NCI-H1417 (cell line): ENCODE measurements at places on chromosomes 7 and 10.

DNA sequence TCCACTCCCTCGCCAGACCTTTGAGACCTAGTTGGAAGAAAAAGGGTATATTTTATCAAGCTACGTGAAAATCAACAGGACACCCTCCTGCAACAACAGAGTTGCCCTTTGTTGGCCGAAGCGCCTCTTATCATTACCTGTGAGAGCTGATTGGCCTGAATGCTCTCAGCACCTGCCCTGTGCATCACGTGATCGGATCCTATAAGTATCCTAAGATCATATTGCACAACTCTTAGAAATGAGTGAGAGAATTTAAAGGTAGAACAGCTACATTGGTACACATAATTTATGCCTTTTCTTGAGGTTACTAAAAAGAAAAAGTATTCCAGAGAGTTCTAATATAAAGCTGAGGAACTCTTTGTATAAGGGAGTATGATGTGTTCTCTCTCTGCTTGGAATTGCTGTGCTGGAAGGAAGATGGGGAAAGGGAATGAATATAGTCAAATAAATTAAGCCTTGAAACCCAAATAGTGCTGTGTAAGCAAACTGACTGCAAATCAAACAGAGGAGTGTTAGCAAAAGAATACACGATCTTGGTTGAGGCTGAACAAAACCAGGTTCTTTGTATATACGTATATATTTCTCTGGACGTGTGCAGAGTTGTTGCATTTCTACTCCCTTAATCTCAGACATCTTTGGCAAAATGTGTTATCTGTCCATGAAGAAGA lies 69.3 kb downstream of the LRRC4 start:
- peak; percentile 64 for DNase-seq

- DNase-seq: no peak
These were observed 252.8 kb downstream of the ELFN1 start for GRCh38 chr7:1922870-1923236.

DNA sequence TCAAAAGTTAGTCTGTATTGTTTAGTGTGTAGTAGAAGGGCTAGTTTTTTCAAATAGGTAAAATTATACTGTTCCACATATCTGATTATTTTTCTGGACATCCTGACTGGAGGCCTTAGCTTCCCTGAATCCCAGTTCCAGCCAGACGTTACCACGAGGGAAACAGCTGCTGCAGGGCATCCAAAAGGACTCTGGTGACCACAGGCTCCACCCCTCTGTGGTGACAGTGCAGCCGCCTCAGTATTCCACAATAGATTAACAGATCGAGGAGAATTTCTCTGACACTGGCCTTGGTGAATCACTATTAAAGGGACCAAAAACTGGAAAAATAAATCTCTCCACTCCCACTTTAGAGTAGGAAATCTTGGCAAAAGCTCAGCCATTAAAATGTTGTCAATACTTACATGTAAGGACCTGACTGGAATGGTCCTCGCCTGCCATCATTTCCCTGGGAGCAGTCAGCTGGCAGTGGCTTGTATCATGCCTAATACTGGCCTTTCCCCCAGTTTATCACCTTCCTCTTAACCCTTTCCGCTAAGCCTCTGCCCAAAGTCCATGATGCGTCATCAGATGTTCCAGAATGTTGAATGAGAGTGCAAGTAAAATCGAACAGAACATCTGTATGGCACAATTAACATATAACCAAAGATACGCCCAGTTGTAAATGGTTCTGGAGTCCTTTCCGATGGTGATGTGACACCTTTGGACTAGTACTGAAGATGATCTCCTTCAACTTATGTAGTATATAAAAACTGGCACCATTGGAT lies 31.6 kb downstream of the ENO4 start:
- no peak for DNase-seq

DNA sequence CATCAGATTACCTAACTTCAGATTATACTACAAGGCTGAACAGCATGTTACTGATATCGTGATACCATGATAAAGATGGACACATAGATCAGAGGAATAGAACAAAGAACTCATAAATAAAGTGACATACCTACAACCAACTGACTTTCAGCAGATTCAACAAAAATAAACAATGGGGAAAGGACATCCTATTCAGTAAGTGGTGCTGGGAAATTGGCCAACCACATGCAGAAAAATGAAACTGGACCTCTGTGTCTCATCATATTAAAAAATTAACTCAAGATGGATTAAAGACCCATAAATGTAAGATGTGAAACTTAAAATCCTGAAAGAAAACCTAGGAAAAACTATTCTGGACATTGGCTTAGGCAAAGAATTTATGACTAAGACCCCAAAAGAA lies 158.6 kb downstream of the ZEB1 start:
- DNase-seq: no peak

DNA sequence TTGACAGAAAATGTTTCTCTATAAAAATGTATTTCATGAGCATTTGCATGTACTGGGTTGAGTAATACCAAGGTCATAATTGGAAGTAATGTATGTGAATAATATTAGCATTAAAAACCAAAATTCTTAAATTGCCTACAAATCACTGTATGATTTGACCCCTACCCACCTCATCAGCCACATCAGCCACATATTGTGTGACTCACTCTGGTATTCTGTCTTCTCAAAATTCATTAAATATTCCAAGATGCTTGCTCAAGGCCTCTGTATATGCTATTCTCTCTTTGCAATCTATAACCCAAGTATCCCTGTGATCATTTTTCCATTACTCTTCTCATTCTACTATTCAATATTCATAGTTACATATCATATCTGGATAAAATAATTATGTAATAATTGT lies 21.4 kb downstream of the POT1 start:
- no peak for DNase-seq

- DNase-seq: no peak
These were observed 20.7 kb downstream of the WAPL start for GRCh38 chr10:86500846-86501245.

DNA sequence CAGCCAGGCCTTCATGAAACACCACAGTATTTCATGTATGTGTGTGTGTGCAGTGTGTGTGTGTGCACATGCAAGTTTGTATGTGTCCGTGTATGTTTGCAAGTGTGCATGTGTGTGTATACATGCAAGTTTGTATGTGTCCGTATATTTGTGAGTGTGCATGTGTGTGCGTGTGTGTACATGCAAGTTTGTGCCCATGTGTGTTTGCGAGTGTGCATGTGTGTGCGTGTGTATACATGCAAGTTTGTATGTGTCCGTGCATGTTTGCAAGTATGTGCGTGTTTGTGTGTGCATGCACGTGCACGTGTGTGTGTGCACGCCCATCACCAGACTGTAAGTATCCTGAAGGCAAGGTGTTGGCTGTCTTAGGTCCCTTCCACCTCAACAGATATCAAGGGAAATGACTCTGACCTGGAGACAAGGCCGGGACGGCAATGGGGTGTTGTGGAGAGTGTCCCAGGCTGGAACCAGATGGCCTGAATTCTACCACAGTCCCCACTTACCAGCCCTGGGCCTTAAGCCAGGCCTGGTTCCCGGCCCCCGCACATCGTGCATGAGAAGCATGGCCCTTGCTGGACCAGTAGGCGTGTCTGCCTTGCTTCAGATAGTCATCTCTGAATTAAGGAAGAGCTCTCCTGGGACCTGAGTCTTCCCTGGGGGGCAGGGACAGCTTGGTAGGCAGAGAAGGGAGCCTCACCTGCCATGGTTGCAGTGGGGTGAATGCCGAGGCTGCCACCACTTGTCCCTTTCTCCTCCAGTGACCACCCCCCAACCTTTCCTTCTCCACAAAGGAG lies 140.0 kb downstream of the GRK5 start:
- DNase-seq: no peak

DNA sequence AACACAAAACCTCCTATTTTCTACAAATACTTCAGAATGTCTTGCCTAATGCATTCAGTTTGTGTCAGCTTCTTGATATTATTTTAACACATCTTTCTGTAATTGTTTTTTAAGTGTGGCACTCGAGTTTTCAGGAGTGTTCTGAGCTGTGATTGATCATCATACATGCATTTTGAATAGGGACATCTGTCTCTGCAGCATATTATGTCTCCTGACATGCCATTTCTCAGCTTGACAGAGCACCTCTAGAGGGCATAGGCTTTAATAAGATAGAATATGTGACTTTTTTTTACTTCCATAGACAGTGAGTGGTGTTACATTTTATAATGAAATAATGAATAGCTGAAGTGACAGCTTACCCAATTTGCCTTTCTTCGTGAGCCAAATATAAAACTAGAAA lies 219.2 kb upstream of the HDAC9 start:
- DNase-seq: peak; percentile 62

DNA sequence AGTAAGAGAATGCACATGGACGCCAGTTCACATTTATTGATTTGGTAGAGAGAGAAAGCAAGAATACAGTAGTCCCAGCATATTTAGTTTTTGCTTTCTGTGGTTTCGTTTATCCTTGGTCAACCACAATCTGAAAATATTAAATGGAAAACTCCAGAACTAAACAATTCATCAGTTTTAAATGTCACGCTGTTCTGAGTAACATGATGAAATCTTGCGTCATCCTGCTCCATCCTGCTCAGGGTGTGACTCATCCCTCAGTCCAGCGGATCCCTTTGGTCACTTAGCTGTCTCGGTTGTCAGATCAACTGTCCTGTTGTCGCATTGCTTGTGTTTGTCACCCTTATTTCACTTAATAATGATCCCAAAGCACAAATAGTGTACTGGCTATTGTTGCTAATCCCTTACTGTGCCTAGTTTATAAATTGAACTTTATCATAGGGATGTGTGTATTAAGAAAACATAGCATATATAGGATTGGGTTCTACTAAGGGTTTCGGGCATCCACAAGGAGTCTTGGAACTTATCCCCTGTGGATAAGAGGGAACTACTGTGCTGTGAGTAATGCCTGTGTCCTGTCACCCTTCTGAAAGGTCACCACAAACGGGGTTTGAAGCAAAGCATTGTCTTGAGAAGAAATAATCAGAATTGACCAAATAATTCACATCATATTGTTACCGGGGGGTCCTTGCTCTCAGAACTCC lies 73.6 kb downstream of the OTUD1 start:
- DNase-seq: no peak

DNA sequence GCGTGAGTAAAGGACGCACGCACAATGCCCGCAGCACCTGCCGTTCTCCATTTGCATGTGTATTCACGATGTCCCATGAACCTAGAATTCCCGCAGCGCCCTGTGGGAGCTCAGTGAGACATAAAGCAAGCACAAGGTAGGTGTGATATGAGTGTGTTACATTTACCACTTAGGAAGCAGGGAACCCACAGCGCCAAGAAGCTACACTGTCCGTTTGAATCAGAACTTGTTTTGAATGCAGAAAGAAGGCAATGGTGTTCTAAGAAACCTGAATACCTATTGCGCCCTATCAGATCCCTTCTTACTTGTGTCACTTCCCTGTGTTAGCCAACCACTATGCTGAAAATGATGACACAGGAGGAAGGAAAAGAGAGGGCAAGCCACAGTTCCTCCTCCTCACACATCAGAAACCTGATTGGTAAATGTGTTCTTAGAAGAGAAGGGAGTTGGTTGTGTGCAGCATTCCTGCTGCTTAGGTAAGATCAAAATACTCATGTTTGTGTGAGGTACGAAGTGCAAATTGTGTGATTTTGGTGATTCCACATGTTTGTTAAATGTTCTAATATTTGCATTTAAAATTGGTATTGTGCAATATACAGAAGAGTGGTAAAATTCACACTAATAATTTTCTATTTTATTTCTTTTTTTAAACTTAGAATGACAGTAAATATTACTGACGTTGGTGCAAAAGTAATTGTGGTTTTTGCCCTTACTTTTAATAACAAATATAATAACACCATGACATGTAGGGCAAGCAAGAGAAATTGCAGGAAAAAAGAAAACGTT lies 185.4 kb downstream of the SEC23IP start:
- DNase-seq: peak; percentile 72

- DNase-seq: no peak
These were observed 251.6 kb downstream of the SKAP2 start for GRCh38 chr7:26612742-26613141.

- no peak for DNase-seq
These were observed 478.5 kb downstream of the KIF20B start for GRCh38 chr10:90179696-90180407.
